HFFc6 (cell line): ENCODE measurements at places on chromosomes 13 and 19.
A peak's percentile ranks its signal among the peaks of the same experiment; 100 is the strongest.

DNA sequence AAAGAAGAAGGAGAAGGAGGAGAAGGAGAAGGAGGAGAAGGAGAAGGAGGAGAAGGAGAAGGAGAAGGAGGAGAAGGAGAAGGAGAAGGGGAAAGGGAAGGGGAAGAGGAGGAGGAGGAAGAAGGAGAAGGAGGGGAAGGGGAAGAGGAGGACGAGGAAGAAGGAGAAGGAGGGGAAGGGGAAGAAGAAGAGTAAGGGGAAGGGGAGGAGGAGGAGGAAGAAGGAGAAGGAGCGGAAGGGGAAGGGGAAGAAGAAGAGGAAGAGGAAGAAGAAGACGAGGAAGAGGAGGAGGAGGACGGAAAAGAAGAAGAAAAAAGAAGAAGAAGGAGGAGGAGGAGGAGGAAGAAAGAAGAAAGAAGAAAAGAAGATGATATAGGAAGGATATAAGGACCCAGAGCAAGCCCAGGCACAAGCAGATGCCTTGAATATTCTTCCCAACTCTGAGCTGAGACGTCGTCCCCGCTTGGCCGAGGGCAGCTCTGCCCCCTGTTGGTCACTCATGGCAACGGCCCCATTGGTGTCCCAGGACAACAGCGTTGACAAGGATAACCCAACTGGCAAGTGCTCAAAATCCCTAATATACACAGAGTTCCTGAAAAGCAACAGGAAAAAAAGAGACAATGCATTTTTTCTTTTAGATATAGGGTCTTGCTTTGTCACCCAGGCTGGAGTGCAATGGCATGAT lies 30.6 kb upstream of the IGSF23 start:
- peak; percentile 12 for DNase-seq

DNA sequence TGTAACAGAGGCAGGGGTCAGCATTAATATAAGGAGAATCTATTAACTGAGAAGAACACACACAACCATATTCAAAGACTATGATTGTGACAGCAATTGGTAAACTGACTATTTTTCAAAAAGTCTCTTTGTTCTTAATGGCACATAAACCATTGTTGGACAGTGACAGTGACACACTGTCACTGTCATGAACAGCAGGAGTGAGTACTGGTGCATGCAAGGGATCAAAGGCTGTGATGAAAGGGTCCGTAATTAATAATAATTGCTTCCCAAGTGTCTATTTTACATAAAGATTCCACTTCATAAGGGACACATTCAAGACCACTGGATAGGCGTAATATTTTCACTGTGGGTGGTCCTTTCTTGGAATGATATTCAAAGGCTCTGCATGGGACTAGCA lies 50.7 kb downstream of the LHFPL6 start:
- DNase-seq: no peak

GRCh38 chr19:1942078-1942933 lies 1.3 kb downstream of the CSNK1G2 start:
- peak; percentile 49 for DNase-seq

DNA sequence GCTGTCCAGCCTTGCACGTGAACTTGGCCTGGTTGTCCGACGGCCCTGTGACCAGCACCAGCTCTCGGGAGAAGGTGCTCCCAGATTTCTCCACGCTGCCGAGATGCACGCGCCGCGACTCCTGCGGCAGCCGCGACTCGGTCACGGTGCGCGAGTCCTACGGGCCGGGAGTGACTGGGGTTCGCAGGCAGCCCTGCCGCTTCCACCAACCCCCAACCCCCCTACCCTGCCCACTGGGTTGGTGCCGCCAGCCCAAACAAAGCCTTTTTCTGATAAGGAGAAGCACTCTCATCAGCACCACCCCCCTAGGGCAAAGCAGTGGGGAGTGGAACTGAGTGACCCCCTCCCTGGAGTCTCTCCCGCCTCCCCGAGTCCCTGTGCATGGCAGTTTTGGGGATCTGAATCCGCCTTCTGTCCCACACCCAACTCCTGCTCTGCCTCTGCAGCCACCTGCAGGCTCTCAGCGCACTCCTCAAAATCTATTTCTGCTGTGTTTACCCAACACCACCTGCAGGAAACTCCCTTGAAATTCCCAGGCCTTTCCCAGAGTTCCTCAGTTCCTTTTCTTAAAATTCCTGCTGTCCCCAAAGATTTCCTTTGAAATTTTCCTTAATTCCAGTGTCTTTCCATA lies 6.2 kb downstream of the NPHS1 start:
- DNase-seq: no peak

- DNase-seq: no peak
Observed at GRCh38 chr13:98475522-98475921, 101.4 kb downstream of the STK24 start.

- no peak for DNase-seq
Observed at GRCh38 chr19:3663838-3664237, 36.4 kb downstream of the PIP5K1C start.
